ENCODE measurements at places on chromosomes 7 and 10.

GRCh38 chr10:14502431-14502830, 171.7 kb upstream of the FRMD4A start:
- DNase-seq, result no peak

GRCh38 chr10:122021379-122021778, 32.4 kb downstream of the TACC2 start:
- DNase-seq, result no peak

DNA sequence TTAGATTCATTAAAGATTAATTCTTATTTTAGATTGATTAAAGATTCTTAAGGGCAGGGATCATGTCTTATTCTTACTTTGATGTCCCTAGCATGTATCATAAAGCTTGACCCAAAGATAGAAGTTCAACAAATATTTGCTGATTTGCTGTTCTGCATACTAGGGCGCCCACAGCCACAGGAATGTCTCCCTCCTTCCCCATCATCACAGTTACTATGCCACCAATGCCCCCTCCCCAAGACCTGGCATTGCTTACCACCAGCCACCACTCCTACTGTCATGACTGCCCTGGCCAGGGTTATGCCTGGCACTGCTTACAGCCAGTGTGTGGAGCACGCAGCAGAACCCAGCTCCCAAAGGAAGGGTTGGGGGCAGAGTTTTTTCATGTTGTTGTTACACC, 86.7 kb upstream of the AGK start:
- DNase-seq, result no peak

- no peak for DNase-seq
Observed at GRCh38 chr7:107980671-107981190, 22.2 kb downstream of the LAMB1 start.

DNA sequence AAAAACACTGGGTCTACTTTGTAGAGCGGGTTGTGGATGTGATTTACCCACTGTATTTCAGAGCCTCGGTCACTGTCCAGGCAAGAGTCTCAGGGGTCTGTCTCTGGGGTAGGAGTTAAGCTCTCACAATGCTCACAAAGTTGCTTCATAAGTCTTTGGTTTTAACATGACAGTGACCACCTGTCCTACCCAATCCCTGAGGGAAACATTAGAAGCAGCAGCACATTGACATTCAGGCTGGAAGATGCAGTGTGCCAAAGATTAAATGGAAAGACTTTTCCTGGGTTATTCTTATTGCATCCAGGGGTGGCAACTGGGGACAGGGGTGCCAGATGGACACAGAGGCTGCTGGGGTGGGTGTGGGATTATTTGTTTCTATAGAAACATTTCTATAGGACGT, 330.0 kb downstream of the RNLS start:
- no peak for DNase-seq

GRCh38 chr10:44925224-44925623, 14.1 kb downstream of the TMEM72 start:
- peak; percentile 8 for DNase-seq

Measured in activated CD4-positive, alpha-beta T cell treated with anti-CD3 and anti-CD28 coated beads for 48 hours (primary cell).